ENCODE measurements at places on chromosomes 3 and 15.

- no peak for DNase-seq
Observed at GRCh38 chr3:17911986-17912760, 169.7 kb upstream of the TBC1D5 start.

DNA sequence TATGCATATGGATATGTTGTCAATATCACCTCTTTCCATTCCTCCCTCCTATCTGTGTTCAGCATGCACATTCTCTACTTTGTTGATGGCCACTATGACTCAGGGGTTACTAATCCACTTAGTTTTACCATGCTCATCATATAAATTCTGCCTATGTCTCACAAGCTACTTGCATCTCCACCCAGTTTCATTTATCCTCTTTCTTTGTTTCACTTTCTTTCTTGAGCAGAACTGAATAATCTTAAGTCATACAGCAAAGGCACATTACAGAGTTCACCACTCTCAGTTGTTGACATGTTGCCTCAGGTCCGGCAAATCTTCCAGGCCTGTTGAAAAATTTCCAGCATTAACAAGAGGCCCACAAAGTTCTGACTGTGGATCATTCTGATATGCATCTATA is 71.5 kb downstream of the SSR3 start:
- DNase-seq, result peak; percentile 62

DNA sequence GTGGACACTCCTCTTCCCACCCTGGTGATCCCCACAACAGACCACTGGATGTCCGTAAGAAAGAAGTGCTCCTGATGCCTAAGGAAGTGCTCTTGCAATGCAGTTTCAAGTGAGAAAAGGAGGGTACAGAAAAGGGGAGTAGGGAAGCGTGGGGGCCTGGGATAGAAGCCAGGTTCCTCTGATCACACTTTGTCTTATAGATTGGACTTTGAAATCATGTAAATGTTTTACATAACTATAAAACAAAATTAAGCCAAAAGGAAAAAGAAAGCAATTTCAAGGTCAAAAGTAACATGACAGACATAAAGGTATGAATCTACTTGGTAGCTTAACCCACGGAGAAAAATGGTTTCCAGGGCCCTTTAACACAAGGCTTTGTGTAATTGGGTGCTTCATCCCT is 107.3 kb upstream of the TRPM1 start:
- no peak for DNase-seq

DNA sequence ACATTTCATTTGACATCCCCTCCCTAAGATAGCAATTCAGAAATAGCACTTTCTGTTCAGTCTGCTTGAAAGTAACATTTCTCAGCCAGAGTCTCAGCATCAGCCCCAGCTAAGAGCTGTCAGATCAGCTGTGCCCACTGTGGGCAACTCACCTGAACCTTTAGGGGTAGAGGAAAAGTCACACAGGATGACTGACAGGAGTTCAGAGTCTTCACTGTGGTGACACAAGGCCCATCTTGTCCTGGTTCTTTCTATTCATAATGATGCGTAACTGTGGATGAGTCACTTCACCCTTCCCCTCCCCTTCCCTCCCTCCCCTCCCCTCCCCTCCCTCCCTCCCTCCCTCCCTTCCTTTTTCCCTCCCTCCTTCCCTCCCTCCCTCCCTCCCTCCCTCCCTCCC is 96.1 kb upstream of the RASGRP1 start:
- no peak for DNase-seq

DNA sequence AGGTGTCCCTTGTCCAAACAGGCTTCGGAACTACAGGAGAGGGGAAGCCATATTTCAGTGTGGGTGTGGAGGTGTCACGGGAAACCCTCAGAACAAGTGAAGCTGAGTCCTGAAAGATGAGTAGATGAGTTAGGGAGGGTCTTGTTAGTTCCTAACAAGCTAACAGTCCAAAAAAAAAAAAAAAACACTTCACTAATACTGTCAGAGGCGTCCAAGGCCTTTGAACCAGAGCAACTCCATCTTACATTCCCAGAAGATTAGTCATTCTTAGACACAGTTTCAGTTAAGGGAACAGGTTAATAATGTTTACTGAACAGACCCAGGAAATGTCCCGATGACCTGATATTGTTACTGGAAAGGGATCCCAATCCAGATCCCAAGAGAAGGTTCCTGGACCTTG is 7.0 kb upstream of the ATP8B4 start:
- DNase-seq, result no peak

GRCh38 chr15:73872346-73872745 is 1.0 kb upstream of the TBC1D21 start:
- peak; percentile 64 for DNase-seq

DNA sequence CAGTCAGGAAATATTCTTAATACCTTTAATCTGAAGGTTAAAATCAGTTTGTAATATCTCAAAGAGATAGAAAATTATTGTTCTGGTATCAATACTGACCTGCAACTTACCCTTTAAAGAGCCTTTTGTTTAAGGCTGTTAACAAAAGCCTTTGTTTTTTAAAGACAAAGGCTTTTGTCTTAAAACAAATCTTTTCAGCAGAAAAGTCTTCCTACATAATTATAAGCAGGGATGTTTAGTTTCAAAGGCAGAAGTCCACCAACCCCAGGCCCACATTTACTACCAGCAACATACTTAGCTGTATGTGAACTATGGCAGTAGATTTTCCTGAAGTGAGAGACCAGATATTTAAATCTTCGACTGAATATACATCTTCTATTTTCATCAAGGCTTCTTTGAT is 36.2 kb downstream of the SLC30A4 start:
- DNase-seq, result no peak

- DNase-seq, result no peak
Observed at GRCh38 chr15:98728082-98728810, 79.9 kb downstream of the IGF1R start.
